Thyroid gland (tissue), 4 donors: ENCODE measurements at places on chromosomes 2 and 18.

DNA sequence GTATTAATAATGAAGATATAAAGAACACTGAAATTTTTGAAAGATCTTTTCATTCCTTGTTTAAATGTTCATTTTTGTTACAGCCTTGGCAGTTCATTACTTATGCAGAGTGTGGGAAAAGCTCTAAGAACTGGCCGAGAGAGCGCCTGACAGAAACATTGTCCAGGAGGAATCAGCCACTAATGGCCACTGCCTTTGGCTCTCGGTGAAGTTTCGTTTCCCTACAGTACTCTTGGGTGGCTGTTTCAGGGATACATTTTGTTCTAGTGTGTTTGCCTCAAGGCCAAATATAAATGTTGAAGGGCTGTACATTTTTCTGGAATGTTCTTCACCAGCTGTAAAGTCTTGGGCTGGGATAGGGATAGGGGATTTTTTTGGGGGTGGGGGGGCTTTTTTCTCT is 10.7 kb downstream of the SPTBN1 start:
- no peak for DNase-seq

- no peak for DNase-seq
Measured at GRCh38 chr2:230453006-230453405, 37.0 kb downstream of the SP100 start.

- no peak for DNase-seq
Measured at GRCh38 chr2:136000502-136000901, 15.1 kb upstream of the DARS1 start.

GRCh38 chr2:172072303-172072702 is 13.0 kb upstream of the DLX1 start:
- DNase-seq: no peak

- DNase-seq: no peak
Measured at GRCh38 chr2:144776766-144777165, 256.8 kb upstream of the ZEB2 start.

DNA sequence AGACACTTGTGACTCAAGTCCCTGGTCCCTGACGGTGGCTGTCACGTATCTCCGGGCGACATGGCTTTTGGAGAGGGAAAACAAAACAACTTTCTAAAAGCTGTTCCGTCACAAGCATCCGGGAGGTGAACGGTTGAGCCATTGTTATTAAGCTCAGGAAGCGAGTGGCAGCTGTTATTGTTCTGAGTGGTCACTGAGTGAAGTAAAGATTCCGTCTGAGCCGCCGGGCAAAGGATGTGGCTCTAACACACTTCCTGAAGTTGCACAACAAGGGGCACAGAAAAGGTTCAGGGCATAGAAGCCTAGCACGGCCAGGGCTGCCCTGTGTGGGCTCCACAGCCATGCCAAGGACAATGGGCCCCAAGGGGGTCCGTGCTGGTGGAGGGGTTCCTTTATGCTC is 24.3 kb downstream of the INPP5D start:
- DNase-seq: peak; percentile 37
